Suppressor macrophage treated with lipopolysaccharide for 4 hours (primary cell): ENCODE measurements at places on chromosomes 16 and 17.

GRCh38 chr16:8931859-8932258 lies 31.8 kb downstream of the USP7 start:
- peak; percentile 31 for DNase-seq

DNA sequence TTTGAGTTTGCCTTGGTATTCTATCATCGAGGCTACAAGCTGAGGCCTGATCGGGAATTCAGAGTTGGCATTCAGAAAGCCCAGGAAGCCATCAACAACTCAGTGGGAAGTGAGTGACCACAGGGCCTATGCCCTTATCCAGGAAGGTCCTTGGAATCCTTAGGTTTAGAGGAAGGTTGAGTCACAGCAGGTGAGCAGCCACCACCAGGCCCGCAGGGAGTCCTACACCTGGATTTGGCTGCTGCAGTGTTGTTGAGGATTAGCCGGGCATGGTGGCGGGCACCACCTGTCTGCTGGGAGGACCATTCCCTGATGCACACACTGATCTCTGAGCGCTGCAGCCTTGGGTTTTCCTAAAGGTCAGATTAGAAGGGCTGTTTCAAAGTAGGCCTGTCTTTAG lies 5.2 kb downstream of the ODAD4 start:
- no peak for DNase-seq

GRCh38 chr17:45325810-45326209 lies 9.0 kb upstream of the MAP3K14 start:
- DNase-seq: no peak

DNA sequence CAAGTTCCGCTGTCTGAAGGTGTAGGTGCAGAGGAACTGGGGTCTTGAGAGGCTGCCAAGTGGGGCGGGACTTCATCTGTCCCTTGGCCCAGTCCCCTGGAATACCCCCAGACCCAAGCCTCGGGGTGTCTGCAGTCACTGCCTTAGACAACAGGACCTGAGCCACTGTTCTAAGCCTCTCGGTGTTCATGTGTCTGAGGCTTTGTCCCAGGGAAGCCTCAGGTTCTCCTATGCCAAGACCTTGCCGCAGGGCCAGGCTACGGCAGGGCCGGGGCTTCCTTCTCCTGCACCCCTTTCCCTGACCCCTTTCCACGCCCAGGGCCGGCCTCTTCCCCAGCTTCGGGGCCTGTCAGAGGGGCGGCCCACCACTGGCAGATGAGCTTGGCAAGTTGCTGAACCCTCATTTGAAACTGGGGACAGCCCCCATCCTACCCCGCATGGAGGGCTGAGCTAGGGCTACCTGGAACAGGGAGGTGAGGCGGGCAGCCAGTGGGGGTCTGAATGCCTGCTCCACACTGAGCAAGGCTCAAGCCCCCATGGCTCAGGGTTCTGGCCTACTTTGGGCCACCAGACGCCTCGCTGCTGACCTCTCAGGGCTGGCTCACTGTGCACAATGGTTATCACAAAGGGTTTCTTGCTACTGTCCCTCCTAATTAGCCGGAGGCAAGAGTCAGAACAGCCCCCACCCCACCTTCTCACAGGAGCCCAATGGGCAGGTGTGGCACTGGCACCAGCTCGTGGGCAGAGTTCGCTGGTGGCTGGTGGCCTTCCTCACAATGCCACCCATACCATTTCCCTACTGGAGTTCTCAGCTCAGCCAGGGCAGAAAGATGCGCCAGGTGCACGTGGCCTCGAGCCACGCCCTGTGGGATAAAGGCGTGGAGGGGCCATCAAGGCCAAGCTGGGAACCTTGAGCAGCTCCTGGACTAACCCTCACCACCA lies 7.1 kb downstream of the LITAFD start:
- DNase-seq: no peak

DNA sequence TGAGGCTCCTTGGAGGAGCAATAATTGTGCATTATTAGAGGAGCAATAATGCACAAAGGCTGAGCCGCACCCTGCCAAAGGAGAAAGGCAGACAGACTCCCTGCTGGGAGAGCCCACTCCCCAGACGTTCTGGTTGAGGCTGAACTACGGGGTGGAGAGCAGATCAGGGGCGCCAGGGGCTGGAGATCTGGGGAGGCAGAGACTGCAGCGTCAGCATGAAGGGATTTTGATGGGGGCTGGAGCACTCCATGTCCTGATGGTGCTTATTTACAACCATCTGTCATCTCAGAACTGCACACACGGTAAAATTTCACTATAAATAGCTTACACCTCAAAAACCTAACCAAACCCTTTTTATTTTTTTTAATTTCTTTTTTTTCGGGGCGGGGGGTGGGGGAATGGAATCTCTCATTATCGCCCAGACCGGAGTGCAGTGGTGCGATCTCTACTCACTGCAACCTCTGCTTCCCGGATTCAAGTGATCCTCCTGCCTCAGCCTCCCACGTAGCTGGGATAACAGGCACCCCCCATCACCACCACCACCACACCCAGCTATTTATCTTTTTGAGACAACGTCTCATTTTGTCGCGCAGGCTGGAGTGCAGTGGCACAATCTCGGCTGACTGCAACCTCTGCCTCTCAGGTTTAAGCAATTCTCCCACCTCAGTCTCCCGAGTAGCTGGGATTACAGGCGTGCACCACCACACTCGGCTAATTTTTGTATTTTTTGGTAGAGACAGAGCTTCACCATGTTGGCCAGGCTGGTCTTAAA lies 4.3 kb upstream of the C16orf95 start:
- DNase-seq: no peak

DNA sequence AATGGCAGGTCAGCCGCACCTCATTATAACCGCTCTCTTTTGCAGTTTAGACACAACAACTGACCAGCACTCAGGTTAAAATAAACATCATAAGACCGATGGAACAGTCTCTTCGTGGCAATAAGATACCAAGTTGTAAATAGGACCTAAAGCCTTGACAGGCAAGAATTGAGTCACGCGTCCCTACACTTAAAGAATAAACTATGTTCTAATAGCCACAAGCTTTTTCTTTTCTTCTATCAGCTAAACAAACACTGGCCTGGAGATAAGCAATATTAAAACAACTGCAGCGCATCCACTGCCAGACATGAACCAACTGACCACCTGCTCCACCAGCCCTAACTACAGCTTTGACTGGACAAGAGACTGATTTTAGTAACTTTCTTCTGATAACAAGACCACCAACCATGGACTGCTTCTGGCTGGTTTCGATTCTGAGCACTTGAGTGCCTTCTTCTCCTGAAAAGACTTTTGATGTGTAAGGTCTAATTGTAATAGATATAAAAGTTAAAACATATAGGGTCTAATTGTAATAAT lies 17.5 kb downstream of the SLFN12L start:
- DNase-seq: no peak

GRCh38 chr17:64639516-64639915 lies 22.6 kb downstream of the SMURF2 start:
- peak; percentile 48 for DNase-seq

GRCh38 chr17:9842057-9842758 lies 16.5 kb downstream of the GLP2R start:
- no peak for DNase-seq

- no peak for DNase-seq
These were observed 97.5 kb downstream of the OR1D5 start for GRCh38 chr17:2965621-2966595.

- DNase-seq: no peak
These were observed 33.8 kb upstream of the CRISPLD2 start for GRCh38 chr16:84785843-84786581.

- no peak for DNase-seq
These were observed 2.7 kb downstream of the ORMDL3 start for GRCh38 chr17:39924691-39925055.

- DNase-seq: peak; percentile 33
These were observed 22.1 kb upstream of the HNF1B start for GRCh38 chr17:37766971-37767370.
